Lung (tissue), 17 donors: ENCODE measurements at places on chromosomes 1 and 21. TPM values are rescaled to one million over a fixed set of nuclear protein-coding genes. Genes with fewer than 3 reads are reported as not detected.

SH3BGR gene
- total RNA-seq, result 3.2 TPM

HSD3B1 gene
- not detected for total RNA-seq

RAB7B gene
- total RNA-seq, result 16.2 TPM

SWT1 gene
- 19.4 TPM for total RNA-seq

BARHL2 gene
- total RNA-seq, result not detected

MFSD2A gene
- 149 TPM for total RNA-seq

FCRL5 gene
- 5.9 TPM for total RNA-seq

GRCh38 chr21:45071874-45072737 is 2.3 kb upstream of the ADARB1 start:
- no peak for DNase-seq

DNA sequence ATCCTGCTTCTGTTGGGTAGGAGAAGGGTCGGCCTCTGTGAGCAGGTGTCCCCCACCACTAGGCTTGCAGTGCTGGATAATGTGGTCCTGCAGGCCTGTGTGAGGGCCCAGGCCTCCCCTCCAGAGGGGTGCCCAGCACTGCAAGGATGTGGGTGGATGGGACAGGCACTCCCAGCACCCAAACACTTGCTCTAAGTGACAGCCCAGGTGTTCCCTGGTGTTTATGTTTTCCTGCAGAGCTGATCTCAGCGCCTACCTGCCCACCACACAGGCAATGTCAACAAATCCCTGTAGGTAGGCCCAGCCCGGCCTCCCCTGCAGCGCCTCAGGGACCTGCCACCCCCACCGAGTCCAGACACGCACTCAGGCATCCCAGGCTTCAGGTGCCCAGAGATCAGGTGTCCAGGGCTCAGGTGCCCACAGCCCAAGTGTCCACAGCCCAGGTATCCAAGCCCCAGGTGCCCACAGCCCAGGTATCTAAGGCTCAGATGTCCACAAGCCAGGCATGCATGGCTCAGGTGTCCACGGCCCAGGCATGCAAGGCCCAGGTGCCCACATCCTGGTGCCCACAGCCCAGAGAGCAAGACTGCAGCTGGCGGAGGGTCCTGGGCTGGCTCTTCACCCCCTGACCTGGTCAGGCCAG is 59.2 kb downstream of the WNT9A start:
- DNase-seq, result peak; percentile 14

- no peak for DNase-seq
Measured at GRCh38 chr1:207015791-207016190, 16.8 kb downstream of the C1orf116 start.

DNA sequence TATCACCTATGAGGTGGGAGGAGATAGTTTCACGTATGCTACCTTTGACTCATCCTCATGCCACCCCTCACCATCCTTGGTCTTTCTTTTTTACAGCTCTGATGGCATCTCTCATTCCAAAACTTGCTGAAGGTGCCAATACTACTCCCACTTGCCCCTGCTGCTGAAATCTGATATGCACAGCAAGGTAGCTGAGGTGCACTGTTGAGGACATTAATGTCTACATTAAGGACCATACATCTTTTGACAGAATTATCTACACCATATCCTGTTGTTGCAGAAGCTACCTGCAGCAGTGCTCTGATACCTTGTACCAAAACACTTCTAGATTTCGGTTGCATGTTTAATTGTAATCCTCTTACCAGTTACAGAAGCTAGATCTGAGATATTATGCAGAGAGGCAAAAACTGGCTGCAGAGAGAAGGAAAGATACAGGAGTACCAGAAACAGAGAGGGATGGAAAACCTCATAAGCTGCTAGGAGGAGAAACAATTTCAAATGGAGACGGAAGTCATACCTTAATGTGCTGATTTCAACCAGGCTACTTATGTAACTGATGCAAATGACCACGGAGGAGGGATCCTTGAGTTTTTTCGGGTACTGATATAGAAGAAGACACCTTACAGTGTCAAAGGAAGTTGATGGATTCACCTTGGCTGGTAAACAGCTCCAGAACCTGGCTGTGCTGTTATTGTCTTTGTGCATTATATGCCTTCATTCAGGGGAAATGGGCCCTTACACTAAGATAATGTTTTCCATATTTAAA is 19.3 kb upstream of the PTPRC start:
- DNase-seq, result no peak

GRCh38 chr21:23292292-23292691 is 2294.1 kb downstream of the NCAM2 start:
- DNase-seq, result no peak

DNA sequence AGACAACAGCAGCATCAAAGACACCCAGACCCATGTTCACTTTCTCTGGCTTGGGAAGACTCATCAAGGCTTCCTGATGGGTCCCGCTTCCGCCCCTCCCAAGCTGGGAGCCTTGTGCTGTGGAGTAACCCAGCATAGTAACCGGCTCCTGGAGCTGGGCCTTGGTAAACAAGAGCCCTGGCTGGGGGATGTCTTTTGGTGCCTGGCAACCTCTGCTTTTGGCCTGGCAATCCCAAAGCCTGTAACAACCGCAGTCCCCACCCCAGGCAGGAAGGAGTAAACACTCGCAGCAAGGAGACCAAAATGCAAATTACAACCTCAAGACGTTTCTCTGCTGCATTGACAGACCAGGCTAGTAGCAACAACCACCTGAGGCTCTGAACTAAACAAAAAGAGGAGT is 16.9 kb upstream of the THRAP3 start:
- DNase-seq, result peak; percentile 37

DNA sequence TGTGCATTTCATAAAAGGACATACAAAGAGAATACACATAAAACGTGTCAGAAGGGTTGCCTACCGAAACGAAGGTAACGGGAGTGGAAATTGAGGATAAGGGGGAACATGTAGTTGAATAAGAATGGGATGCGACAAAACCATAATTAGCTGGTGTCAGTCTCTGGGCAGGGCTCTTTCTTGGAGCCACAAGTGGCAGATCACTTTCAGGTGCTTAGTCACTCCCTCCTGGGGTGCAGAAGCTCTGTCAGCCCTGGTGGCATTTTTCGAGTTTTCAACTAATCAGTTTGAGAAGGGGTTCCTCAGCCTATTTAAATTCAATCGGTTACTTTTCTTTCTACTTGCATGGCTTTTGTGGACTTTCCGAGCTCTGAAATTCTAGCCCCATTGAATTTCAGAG is 133.9 kb upstream of the IGSF21 start:
- no peak for DNase-seq

DNA sequence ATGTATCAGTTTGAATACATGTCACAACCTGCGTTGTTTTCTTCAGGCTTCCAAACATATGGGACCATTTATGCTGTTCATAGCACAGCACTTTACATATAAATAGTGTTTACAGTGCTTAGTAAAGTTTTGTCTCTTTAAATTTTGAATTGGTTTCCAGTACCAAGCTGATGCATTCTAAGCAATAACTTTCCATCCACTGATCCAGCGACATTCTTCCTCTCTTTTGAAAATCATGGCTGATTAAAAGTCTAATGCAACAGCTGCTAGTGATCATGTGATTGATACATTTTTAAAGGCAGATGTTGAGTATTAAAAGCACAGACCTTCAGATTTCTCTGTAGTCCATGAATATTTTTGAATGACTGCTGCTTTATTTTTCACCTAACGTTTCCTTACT is 154.9 kb downstream of the PTPRC start:
- no peak for DNase-seq

- no peak for DNase-seq
Measured at GRCh38 chr1:158095737-158096335, 84.9 kb upstream of the CD1D start.

DNA sequence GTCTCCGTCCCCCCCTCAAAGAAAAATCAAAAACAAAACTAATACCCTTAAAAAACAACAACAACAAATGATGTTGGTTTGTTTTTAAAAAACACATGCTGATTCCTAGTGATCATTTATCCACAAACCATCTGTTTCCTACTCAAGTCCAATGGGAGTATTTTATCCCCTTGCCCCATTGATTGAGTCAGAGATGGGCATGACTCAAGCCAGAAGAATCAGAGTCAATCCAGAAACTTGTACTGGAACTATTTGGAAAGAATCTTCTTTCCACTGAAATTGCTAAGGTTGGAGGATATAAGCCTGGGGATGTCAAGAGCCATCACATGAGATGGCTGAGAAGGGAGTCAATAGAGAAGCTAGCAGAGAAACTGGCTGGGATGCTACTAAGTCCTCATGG is 176.4 kb downstream of the MIS18A start:
- no peak for DNase-seq

GRCh38 chr1:193221651-193222050 is 35.2 kb upstream of the B3GALT2 start:
- peak; percentile 93 for DNase-seq

DNA sequence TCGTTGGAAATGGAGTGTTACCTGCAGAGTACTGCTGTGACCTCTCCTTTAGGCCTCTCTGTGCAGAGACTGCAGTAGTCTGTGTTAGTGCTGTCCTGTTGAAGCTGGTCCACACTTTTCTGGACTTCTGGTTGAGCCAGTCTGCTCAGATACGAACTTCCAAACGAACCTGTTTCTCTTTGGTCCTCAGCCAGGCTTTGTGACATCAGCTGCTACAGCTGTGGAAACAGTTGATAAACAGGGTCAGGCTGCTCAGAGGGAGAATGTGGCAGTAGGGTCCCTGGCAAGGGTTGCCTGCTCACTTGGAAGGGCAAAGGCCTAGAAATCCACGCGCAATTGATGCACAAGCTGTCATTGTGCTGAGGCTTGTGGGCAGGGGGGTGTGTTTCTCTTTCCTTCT is 98.8 kb downstream of the NOS1AP start:
- DNase-seq, result peak; percentile 67

DNA sequence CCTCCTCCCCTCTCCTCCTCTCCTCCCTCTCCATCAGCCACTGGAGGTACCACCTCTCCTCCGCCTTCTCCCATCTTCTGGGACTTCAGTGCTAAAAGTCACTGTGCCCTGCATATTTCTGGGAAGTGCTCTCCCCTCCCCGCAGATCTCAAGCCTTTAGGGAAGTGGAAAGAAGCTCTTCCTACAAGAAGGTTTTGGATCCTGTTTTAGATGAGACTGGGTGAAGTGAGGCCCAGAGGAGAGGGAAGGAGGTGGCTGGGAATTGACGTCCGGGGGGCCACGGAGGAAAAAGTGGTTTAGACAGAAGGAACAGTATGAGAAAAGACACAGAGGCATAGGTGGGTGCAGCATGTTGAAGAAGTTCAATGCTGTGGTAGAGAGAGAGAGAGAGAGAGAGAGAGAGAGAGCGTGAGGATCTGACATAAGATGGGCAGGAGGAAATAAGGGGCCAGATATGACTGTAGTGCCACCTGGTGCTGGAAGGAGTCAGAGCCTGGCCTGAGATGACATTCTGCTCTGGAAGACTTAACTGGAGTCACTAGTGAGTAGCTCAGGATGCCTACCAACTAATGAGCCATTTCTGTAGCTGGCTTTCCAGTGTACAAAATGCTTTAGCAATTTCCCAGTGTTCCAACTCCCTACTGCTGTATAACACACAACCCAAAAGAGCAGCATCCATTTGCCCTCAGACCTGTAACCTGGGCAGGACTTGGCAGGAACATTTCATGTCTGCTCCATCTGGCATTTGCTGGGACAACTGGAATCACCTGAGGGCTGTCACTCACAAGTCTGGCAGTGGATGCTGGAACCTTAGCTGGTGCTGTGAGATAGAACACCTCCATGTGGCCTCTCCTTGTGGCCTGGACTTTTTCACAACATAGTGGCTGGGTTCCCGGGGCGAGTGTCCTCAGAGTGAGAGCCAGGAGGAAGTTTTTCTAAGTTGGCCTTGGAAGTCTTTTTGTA is 16.6 kb upstream of the ZSCAN20 start:
- DNase-seq, result peak; percentile 59

- no peak for DNase-seq
Measured at GRCh38 chr1:49102752-49103151, 326.1 kb upstream of the BEND5 start.

GRCh38 chr1:84492726-84493125 is 13.5 kb upstream of the SPATA1 start:
- DNase-seq, result no peak

DNA sequence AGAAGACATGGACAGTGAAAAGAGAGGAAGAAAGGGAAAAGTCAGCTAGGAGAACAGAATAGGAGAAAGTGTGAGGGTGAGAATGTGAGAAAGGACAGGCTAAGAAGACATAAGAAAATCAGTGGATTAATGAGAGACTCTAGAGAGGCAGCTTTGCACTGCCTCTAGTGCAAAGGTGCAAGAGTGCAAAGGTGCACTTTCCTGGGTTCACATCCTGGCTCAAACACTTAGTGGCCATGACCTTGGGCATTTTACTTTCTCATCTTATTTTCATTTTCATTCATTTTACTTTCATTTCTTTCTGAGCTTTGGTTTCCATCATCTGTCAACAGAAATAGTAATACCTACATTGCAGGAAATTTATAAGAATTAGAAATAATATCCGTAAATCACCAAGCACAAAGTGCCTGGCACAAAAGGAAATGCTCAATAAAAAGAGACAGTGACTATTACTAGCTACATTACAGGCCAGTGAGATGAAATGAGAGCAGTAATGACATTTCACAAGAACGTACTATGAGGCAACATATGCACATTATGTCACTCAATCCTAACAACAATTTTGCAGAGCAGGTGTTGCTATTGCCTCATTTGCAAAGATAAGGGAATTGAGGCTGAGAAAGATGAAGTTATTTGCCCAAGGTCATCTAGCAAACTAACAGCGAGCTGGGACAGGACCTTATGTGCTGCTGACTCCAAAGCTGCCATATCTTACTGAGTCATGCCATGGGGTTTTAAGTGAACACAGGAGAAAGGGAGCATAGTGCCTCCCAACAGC is 107.0 kb upstream of the TLR5 start:
- DNase-seq, result peak; percentile 16

- DNase-seq, result no peak
Measured at GRCh38 chr21:44402323-44403105, 49.1 kb downstream of the TRPM2 start.

- DNase-seq, result no peak
Measured at GRCh38 chr1:54173681-54174080, 20.9 kb upstream of the CDCP2 start.

- peak; percentile 30 for DNase-seq
Measured at GRCh38 chr1:217895841-217896240, 264.7 kb downstream of the SPATA17 start.

DNA sequence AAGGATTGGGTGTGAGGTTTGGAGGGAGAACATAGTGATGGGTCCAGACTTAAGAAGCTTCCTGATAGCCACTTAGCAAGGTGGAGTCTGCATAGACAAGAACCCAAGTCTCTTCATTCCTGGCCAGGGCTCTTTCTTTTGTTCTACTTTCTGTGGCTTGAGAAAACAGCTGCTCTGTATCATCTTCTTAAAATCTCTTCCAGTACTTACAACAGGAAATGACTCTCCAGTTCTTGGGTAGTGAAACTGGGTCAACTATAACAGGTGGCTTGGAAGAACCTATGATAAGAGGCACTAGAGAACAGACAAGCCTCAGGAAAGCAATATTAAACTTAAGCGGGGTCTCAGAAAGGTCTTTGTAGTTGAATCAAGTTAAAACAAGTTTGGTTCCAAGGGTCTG is 148.1 kb upstream of the USP24 start:
- DNase-seq, result peak; percentile 63
